ENCODE measurements at places on chromosomes 3 and 15. TPM values are rescaled to one million over a fixed set of nuclear protein-coding genes. Genes with fewer than 3 reads are reported as not detected.

The ZNF774 gene
- 2.3 TPM for total RNA-seq

The NR1I2 gene
- total RNA-seq: not detected

GRCh38 chr3:186915806-186916796, 14.2 kb upstream of the ST6GAL1 start:
- H3K4me1 ChIP-seq: no peaks in the 10 kb centered on the region
- no peak overlapping the region for H3K27ac ChIP-seq
- DNase-seq: no peak
- H3K27me3 ChIP-seq: peaks cover 18% of the 10 kb centered on the region
- no peak overlapping the region for H3K4me3 ChIP-seq

DNA sequence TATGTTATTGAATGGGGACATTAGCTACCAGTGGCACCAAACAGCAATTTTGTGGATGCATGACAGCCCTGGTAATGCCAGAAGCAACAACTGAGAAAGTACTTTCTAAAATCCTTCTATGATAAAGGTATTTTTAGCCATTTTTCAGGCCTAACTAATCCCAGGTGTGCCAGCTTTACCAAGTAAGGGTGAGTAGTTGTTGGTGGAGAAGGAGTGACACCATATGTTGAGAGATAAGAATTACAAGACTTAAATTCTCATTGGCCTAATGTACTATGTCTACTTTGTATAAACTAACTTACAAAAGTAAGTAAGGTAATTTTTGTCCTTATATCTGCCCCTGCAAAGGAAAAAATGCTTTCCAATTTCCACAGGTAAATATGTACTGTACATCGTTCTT, 4.1 kb upstream of the COX17 start:
- H3K27me3 ChIP-seq: peaks cover 12% of the 10 kb centered on the region
- H3K4me1 ChIP-seq: peaks cover 13% of the 10 kb centered on the region
- H3K4me3 ChIP-seq: no peak overlapping the region
- no peaks in the 10 kb centered on the region for H3K36me3 ChIP-seq
- H3K27ac ChIP-seq: no peak overlapping the region

The ALDH1A2 gene
- not detected for total RNA-seq

Measured in HFFc6 (cell line).